Mammary epithelial cell (primary cell): ENCODE measurements at places on chromosomes 5 and 9. TPM values are rescaled to one million over a fixed set of nuclear protein-coding genes. Genes with fewer than 3 reads are reported as not detected.

The ZNF300 gene
- 3.0 TPM for polyA plus RNA-seq

The PCDHA5 gene
- polyA plus RNA-seq: not detected

The MAST4 gene
- 31.4 TPM for polyA plus RNA-seq

The ANXA6 gene
- 59.7 TPM for polyA plus RNA-seq

DNA sequence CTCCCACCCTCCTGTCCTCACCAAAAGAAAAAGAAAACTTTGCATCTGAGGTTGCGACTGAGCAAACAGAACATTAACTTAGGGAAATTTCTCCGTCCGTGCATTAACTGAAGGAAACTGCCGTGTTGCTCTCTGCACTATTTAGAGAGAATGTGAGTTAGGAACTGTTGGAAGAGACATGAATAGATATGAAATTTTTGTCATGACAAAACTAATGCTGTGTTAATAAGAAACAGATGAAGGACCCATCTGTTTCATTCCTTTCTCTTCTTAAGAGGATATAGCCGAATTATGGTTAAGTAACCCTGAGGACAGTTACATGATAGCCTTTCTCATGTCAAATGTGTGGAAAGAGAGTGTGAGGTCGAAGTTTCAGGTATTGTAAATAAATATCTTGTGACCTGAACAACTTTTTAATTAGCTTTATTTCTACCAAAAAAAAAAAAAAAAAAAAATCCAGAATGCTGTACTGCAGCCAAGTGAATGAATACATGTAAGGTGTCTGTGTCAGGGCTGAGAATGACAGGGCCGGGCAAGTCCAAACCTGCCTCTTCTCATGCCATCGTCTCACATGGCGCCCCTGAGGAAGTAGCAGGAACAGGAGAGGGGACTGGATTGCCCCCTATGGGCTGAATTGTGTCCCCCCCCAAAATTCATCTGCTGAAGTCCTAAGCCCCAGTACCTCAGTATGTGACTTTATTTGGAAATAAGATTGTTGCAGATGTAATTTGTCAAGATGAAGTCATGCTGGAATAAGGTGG lies 35.6 kb upstream of the ANKRD33B start:
- peak; percentile 73 for DNase-seq

GRCh38 chr9:110847671-110848070 lies 179.1 kb downstream of the MUSK start:
- no peak for DNase-seq

- no peak for DNase-seq
Measured at GRCh38 chr5:89721931-89722330, 687.6 kb downstream of the CETN3 start.

GRCh38 chr5:137731176-137731575 lies 4.7 kb downstream of the KLHL3 start:
- no peak for DNase-seq

- DNase-seq: no peak
Measured at GRCh38 chr5:80554646-80555045, 15.4 kb downstream of the ANKRD34B start.
